ENCODE measurements at places on chromosomes 6 and 20.

GRCh38 chr6:122620428-122620827 lies 10.2 kb downstream of the PKIB start:
- DNase-seq = no peak

DNA sequence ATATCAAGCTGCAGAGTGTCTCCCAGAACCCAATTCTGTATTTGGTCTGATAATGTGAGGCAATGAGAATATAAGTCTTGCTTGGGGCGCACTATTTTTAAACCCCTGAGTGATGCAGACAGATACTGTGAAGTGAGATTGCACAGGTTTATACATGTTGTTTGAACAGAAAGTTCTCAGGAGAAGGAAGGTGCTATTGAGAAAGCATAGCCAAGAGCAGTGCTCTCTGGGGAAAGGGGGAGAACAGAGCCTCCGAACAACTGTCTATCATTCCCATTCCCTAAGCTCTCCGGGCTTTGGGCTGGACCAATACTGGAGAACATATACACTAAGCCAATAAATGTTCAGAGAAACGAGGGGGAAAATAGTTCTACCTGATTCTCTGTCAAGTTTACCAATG lies 75.8 kb downstream of the PERP start:
- DNase-seq = no peak

GRCh38 chr6:150664091-150664490 lies 64.4 kb downstream of the PLEKHG1 start:
- no peak for DNase-seq

DNA sequence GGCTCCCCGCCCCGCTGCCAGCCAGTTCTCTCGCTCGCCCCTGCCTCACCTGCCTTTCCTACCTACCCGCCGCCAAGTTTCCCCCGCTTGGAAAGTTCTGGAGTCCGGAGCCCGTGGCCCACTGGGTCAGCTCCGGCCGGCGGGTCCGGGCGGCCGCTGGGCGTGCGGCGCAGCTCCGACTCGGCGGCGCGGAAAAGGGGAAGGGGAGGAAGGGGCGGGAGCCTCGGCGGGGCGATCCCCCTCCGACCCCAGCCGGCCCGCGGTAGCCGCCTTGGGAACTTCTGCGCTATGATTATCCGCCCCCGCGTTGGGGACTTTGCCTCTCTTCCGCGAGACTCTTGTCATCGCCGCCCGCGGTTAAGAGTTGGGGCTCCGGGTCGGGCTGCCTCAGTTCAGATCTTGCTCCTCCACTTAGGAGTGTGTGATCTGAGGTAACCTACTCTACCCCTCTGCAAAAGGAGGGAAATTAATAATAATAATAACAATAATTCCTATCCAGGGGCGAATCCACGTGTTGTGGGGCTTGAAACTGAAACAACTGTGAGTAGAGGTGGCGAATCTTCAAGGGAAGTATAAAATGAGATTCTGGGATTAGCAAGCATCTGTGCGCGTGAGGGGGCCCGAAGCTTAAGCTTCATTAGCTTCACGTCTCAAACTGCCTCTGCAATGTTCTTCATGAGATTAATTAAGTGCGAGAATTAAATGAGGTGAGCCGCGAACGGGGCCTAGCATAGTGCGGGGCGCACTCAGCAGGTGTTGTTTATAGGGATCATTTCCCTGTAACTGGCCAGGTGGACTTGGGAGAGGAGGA lies 30.8 kb downstream of the SF3B5 start:
- DNase-seq = no peak

DNA sequence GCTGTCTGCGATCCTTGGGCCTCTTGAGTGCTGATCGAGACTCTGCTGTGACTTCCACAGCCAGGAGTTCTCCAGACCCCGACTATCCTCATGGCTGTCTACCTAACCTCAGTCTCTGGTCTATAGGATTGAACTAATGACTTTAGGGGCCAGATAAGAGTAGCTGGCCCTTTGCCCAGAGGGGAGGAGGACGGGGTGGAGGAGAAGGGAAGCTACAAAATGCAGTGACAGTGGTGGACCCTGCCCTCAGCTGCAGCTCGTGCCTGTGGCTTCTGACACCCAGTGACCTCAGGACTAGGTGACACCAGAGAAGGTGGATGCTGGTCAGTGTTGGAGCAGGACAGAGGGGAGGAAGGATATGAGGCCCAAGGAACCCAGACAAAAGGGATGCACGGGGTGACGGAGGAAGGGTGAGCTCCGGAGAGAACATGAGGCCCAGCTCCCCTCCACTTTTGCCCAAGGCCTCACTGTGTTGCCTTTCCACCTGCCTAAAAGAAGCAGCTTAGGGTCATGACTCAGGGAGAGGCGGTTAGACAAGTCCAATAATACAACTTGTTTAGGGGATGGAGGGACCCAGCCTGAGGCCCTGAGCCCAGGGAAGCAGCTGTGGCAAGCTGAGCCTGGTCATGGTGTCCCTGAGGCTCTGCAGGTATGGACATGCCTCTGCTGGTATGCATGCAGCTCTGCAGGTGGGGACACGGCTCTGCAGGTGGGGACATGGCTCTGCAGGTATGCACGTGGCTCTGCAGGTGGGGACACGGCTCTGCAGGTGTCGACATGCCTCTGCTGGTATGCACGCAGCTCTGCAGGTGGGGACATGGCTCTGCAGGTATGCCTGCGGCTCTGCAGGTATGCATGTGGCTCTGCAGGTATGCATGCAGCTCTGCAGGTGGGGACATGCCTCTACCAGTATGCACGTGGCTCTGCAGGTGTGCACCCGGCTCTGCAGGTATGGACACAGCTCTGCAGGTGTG lies 67.7 kb downstream of the SYNJ2 start:
- no peak for DNase-seq

- no peak for DNase-seq
Observed at GRCh38 chr6:143241911-143242310, 181.2 kb downstream of the AIG1 start.

GRCh38 chr20:38345643-38346042 lies 639 bp upstream of the LBP start:
- DNase-seq = no peak

DNA sequence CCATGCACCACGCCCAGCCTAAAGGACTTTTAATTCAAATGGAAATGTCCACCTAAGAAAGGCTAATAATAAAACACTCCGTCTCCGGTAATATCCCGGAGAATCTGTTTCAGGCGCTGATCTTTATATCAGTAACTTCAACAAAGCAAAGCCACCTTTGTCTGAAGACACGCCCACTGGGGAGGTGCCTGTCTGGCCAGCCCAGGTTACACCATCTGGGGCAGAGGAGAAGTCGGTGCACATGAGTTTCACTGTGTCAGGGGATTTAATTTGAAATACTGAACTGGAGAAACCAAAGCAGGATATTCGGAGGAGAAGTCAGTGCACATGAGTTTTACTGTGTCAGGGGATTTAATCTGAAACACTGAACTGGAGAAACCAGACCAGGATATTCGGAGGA lies 9.4 kb downstream of the SERPINB6 start:
- DNase-seq = no peak

DNA sequence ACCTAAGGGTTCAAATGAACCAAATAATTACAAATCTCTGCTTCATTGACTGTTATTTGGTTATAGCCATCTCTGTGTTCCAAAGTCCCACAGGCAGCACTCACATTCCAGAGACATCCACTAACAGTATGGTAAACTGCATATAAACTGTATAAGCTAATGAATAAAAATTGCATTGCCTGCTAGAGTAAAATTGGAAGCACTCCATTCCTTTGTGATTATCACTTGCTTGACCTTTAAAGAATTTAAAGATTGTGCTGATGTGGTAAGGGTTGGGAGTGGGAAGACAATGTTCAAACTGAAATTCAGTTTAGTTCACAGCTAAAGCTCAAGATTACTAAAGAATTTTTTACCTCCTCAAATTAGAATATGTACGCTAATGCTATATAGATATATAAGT lies 31.0 kb upstream of the OSTM1 start:
- DNase-seq = no peak

DNA sequence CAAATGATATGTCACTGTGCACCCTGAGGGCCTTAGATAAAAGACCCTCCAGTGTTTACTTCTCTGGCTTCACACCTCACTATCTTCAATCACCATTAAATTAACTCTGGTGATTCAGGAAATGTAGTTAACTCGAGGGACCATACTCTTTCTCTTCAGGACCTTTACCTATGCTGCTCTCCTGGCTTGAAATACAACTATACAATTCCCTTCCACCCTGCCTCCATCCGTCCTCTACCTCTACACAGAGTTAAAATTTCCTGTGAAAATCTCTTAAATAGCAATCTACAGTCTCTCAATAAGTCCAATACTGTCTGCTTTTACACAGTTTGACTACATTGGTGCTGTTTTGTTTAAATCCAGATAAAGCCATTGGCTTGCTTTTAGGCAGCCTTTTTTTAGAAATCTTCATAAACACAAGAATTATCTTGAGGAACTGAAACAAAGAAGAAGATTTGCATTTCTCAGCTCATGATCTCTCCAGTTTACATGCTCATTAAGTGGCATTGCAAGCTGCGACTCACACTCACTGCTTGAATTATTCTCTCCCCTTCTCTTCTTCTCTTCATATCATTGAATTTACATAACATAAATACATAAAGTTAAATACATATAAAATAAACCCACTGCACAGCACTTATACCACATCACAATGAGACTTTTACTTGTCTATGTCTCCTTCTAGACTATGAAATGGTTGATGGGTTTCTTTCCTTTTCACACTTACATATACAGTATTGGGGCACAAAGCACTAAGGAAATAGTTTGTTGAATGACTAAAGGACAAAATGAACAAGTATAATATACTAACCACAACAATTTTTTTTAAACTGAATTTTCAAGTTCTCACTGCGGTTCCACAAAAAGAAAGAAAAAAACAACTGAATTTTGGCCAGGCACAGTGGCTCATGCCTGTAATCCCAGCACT lies 239.0 kb upstream of the KCNQ5 start:
- DNase-seq = no peak

GRCh38 chr6:26597821-26598220 lies 1.1 kb downstream of the ABT1 start:
- DNase-seq = no peak

DNA sequence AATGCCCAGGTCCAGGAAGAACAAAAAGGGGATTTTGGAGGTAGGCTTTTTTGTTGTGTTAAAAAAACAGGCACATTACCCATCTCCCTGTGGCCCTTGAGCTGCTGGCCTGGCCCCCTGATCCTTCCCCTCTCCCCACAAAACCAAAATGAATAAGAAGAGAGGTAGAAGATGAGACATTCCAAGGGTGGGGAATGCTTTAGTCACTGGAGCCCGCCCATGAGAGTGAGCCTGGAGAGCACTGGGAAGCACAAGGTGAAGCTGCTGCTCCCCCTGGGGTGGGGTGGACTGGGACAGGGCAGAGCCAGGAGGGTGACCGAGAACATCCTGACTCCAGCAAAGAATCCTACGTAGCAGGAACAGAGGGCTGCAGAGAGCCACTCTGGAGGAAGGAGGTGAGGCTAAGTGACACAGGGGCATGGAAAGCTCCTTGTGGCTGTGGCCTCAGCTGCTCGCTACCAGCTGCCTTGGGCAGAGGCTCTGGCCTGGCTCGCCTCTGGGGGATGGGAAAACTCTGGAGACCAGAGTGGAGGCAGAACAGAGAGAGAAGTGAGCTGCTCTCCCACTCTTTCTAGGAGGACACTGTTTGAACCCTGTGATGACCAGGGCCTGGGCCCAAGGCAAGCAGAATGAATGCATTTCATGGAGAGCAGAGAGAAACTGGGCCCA lies 48.3 kb downstream of the AKAP7 start:
- DNase-seq = no peak

GRCh38 chr6:166514196-166514595 lies 72.3 kb downstream of the RAMACL start:
- DNase-seq = no peak

DNA sequence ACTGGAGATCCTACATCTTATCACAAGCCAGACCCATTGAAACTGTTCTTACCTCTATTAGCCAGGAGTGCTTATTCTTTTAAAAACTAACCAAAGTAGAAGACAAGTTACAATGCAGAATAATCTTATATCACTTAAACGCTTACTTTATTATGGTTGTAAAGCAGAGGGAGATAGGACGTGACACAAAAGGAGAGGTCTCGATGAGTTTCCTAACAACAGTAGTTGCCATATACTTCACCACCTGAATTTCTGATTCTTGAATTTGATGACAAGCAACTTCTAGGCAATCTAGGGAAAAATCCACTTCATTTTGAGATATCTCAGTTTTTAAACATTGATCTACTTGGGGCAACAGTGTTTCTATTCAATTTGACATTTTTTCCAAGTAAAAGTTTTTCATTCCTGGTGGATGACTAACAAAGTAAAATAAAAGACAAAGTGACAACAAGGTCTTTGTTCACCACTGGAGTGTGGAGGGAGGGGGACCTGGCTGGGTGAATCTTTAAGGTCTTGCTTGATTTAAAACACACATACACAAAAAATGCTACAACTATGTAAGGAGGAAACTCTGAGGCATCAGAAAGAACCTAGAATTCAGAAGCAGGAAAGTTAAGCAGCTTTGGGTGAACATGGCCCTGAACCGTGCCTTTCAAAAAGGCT lies 110.9 kb downstream of the SMLR1 start:
- DNase-seq = no peak

DNA sequence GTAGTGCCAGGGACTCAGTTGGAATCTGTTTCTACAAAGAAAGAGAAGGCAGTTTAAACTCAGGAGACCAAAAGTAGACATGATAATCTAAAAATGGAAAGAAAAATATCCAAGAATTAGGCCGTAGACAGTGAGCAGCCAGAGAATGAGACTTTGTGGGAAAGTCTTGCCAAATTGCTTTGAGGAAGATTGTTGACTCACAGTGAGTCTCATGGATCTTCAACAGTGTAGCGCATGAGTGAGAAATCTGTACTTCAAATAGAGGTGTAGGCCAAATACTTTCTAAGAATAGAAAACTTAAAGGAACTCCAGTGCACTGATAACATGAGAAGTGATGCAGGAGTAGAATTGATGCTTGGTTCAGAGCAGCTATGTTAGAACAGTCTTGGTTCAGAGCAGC lies 284.5 kb downstream of the HTR1B start:
- no peak for DNase-seq

DNA sequence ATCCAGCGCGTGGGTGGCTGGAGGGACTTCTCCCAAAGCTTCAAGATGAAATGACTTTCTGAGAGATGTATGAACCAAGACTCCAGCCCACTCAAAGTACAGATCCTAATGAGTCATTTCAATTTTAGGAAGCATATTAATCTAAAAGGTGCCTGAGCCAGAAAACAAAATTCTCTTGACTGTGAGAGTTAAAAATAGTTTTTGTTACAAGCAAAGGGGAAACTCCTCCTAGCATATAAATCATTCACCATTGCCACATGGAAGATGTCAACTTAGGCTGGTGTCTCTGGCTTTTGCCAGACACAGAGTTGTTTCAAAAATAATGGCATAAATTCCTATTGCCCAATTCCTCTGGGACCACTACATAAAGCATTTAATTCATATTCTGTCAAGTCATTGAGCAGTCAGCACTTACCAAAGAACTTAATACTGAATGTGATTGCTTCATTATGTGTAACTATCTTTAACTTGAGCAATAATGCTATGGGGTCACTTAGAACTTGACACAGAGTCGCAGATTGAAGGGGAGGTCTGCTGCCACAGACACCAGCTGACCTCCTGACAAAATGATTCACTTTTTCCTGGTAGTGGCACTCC lies 280.6 kb downstream of the SLC35F1 start:
- DNase-seq = no peak

- DNase-seq = no peak
Observed at GRCh38 chr6:35907750-35908149, 13.1 kb downstream of the SRPK1 start.

- no peak for DNase-seq
Observed at GRCh38 chr20:58395604-58396003, 6.6 kb downstream of the VAPB start.

GRCh38 chr6:24334285-24334684 lies 23.6 kb downstream of the DCDC2 start:
- DNase-seq = no peak

Data from globus pallidus (tissue), 1 donor.